Frontal cortex (tissue), 4 donors: ENCODE measurements at places on chromosomes 12 and 14. TPM values are rescaled to one million over a fixed set of nuclear protein-coding genes. Genes with fewer than 3 reads are reported as not detected.

Gene MMP14
- 6.9 TPM for total RNA-seq

GRCh38 chr12:112199136-112199535, 73.8 kb downstream of the TRAFD1 start:
- DNase-seq: no peak

DNA sequence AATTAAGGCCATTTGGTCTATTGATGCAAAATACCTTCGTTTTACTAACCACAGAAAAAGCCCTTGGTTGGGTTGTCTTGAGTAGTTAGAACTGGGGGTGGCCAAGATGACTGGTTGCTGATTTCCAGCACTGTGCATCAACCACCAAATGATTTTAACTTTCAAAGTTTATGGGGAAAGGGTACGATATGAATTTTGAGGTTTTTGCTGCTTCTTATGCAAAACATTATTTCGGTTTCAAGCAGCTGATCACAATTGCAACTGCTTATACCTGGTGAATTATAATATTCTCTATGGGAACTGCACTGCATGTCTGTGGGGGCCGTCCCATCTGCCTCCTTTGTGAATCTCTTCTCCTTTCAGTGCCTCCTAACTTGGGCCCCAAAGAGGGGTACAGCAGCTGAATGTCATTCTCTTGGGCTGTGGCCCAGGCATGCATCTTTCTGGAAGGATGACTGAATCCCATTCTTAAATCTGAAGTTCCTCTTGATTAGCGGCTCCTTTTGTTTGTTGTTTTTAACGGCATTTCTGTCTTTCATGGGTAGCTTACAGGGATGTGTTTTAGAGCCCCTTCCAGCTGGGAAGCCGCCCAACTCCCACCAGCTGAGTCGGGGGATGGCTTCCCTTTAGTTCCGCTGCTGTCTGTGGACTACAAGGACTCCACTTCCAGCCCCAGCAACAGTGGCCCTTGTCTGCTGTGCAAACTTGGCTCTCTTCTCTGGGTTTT, 479.8 kb downstream of the ZFP36L1 start:
- DNase-seq: no peak

Gene KRT71
- not detected for total RNA-seq

Gene RNASE3
- not detected for total RNA-seq

Gene PTHLH
- not detected for total RNA-seq

DNA sequence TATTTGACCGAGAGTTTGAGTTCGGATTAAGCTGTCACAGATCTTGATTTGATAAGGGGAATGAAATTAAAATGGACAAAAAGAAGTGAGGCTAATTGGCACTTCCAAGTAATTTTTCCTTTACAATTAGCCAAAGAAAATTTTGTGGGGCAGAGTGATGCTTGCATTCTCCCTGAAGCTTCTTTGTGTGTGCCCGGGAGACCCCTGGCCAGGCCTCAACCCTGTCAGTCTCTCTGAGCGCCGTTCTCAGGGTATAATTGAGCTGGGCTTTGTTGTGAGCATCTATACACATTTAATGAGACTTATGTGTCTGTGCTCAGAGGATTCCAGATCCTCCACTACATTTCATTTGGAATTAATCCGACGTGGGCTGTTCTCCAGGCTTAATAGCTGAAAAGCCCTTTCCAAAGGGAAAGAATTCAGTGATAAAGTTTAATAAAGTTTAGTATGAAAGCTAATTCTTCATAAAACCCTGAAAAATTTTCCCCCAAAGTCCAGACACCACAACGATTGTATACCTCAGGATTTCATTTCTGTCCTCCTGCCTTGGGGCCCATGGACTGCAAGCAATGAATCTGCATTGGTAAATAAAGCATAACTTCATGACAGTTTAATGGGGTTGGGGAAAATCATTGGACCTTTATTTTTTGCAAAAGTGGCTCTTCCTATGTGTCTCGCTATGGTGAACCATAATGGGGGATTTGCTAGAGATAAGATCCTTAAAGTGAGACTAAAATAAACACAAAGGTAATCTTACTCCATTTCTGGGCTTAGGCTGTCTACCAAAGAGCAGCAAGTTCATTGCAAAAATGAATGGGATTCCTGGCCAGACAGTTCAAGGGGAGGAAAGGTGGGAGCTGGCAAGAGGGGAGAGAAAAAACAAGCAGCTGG, 292.6 kb downstream of the C12orf75 start:
- DNase-seq: no peak

Gene INSM2
- total RNA-seq: not detected

DNA sequence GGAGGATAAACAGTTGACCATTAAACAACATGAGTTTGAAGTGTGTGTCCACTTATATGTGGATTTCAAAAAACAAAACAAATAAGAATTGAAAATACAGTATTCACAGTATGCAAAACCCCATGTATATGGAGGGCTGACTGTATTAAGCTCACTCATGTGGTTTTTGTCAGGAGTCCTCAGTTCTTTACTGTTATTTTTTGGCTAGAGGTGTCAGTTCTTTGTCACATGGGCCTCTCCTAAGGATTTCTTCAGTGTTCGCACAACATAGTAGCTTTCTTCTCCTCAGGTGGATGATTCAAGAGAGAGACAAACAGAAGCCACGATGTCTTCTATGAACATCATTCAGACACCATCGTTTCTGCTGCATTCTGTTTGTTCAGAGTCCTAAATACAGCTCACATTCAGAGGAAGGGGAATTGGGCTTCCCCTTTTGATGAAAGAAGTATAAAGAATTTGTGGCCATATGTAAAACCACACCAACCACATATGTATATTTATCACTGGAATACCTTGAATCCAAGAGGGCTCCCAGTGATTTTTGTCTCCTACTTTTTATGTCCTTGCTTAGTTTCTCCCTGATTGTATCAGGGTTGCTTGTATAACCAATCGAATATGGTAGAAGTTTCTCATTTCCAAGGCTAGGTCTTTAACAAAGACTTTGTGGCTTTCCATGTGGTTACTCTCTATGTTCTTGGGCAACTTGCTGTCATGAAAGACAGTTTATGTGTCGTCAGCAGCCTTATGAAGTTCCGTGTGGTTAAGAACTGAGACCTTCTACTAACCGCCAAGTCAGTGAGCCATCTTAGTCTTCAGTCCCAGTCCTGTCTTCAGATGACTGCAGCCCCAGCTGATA, 18.9 kb downstream of the MNAT1 start:
- DNase-seq: no peak

DNA sequence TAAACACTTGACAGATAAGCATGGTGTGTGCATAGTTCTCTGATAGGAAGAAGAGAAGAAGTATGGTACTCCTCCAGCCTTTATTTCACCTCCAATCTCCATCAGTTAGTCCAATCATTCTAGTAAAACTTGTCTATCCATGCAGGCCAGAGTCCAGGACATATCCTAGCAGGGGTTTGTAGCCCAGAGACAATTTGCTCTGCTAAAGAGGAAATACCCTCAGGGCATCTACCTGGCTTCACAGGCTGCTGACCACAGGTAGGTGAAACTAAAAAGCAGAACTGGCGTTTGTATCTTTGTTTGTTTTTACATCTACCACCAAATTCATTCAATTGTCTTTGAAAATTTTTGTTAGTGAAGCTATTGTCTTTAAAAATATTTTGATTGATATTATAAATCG, 717.6 kb downstream of the FSCB start:
- DNase-seq: no peak

Gene ANKRD33
- not detected for total RNA-seq

- no peak for DNase-seq
Observed at GRCh38 chr14:94317259-94317658, 5.9 kb downstream of the SERPINA6 start.

DNA sequence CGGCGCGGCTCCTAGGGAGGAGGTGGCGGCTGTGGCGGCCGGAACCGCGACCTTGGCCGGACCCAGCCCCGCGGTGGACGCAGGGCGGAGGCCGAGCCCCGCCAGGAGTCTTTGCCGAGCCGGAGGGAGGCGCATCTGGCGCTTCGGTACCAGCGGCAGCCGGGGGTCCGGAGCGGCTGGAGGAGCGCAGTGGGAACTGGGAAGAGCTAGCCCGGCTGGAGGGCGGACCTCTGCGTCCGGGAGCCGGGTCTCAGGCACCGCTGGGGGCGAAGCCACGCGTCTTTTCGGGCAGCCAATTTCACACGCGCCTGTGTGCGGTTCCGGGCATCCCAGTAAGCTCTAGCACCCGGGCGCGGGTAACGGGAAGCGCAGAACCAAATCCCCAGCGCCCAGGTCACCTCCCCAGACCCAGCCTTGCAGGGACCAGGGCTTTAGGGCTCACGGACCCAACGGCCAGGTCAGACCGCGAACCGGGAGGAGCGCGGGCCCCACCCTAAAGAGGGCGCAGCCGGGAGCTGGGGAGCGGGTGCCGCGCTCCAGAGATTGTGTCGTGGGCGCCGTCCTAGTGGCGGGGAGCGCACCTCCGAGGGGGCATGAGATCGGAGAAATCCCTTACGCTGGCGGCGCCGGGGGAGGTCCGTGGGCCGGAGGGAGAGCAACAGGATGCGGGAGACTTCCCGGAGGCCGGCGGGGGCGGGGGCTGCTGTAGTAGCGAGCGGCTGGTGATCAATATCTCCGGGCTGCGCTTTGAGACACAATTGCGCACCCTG, 89.4 kb downstream of the GALNT8 start:
- DNase-seq: no peak

- no peak for DNase-seq
Observed at GRCh38 chr14:74207943-74208342, 31.3 kb upstream of the VSX2 start.

Gene MYO1A
- not detected for total RNA-seq

DNA sequence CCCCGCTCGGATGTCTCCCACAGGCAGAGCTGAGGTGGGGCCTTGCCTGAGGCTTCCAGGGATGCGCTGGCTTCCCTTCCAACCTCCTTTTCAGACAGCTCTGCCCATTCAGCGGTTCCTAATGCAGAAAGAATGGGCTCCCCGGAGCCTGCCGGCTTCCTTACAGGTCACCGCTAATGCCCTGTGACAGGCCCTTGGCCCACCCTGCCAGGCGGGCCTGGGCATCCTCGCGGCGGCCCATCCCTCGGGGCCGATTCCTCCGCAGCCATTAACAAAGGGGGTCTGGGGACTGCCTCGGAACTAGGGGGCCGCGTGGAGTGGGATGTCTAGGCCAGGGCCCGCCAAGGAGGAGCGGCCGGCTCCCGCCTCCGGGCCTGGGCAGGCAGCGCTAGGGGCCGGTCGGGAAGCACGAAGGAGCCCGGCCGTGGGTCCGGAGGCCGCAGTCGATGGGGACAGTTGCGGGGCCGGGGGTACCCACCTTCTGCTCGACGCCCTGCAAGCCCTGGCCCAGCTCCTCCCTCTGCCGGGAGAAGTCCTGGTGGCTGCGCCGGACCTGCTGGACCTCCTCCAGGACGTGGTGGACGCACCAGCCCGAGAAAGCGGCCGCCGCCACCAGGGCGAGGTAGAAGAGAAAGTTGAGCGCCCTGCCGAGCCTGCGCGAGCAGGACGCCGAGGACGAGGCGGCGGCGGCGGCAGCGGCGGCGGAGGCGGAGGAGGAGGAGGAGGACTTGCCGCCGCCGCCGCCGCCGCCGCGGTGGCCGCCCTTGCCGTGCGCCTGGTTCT, 738 bp downstream of the CKAP4 start:
- peak; percentile 57 for DNase-seq

DNA sequence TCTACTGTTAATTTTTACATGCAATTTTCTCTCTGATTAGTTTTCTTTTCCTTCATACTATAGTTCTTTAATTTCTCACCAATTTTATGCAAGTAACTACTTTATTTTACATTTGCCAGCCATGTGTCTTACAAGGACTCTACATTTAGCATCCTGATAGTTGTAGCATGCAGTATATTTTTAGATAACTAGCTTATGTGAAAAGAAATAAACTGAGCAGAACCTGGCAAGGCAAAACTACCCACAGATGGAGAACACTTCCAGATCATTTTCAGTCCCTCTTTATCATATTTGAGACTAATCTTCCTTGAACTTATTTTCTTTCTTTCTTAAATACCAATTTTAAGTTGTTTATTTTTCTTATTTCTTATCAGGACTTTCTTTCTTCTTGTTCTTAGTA, 943.6 kb downstream of the LRFN5 start:
- DNase-seq: no peak

DNA sequence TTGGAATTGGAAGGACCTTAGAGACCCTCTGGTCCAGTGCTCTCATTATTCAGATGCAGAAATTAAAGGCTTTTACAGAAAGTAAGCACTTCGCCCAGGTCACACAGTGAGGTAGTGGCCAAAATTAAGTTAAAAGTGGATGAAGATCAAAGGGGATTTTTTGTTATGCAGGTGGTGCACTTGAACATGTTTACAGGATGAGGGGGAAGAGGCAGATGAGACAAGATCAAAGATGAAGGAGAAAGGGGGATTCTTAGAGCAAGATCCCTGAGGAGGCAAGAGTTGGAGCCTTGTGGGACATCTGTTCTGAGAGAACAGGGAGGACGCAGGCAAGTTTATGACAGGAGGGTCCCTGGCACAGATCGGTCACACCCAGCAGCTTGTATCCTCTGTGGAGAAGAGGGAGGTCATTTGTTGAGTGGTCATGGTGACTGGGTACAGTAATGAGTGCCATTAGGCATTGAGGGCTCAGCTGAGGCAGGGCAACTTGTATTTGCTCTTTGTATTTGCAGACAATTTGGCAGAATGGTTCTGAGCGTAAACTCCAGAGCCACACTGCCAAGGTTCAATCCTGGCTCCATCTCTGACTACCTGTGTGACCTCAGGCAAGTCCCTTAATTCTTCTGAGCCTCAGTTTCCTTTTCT, 84.0 kb downstream of the BORCS5 start:
- DNase-seq: no peak

- no peak for DNase-seq
Observed at GRCh38 chr12:9867531-9867930, 1.6 kb downstream of the CLEC2B start.

Gene BCL11B
- 58.3 TPM for total RNA-seq

- no peak for DNase-seq
Observed at GRCh38 chr14:91354979-91355685, 62.5 kb downstream of the CCDC88C start.

- DNase-seq: no peak
Observed at GRCh38 chr12:2858944-2859421, 2.1 kb upstream of the TEX52 start.

Gene KRT77
- total RNA-seq: not detected

- no peak for DNase-seq
Observed at GRCh38 chr14:67569651-67570290, 30.3 kb downstream of the PIGH start.

DNA sequence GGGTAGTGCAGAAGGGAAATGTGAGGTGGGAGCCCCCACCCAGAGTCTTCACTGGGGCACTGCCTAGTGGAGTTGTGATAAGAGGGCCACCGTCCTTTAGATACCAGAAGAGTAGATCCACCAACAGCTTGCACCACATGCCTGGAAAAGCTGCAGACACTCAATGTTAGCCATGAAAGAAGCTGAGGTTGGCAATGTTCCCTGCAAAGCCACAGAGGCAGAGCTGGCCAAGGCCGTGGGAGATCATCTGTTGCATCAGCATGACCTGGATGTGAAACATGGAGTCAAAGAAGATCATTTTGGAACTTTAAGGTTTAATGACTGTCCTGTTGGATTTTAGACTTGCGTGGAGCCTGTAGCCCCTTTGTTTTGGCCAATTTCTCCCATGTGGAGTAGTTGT, 468.4 kb upstream of the FOXG1 start:
- no peak for DNase-seq
